NCI-H460 (cell line): ENCODE measurements at places on chromosomes 6 and 20.
A peak's percentile ranks its signal among the peaks of the same experiment; 100 is the strongest.

GRCh38 chr6:139361211-139361610, 13.2 kb downstream of the CITED2 start:
- no peak for DNase-seq

DNA sequence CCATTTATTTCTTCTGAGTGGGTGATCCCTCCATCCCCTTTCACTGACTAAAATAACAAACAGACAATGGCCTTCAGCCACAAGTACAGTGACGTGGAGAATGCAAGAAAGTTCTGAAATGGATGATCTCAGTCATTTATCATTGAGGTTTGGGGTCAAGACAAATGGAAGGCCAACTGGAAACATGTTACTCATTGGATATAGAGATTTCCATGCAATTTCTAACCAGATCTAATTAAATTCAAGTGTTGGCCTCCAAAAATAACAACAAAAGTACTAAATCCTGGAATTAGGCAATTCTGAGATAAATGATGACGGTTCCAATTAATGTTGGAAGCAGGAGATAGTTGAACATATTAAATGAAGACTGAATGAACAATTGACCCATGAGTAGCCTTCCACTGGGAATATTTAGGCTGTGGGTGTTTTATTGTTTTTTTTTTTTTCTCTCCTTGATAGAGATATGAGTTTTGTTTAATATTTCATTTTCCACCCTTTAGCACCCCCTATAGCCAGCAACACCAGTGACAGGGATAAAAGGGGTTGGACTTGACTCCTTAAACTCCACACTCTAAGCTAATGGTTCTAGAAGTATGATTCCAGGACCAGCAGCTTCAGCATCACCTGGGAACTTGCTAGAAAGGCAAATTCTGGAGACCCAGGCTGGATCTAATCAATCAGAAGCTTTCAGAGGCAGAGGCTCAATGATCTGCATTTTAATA, 112.8 kb downstream of the BCAS1 start:
- DNase-seq = no peak

DNA sequence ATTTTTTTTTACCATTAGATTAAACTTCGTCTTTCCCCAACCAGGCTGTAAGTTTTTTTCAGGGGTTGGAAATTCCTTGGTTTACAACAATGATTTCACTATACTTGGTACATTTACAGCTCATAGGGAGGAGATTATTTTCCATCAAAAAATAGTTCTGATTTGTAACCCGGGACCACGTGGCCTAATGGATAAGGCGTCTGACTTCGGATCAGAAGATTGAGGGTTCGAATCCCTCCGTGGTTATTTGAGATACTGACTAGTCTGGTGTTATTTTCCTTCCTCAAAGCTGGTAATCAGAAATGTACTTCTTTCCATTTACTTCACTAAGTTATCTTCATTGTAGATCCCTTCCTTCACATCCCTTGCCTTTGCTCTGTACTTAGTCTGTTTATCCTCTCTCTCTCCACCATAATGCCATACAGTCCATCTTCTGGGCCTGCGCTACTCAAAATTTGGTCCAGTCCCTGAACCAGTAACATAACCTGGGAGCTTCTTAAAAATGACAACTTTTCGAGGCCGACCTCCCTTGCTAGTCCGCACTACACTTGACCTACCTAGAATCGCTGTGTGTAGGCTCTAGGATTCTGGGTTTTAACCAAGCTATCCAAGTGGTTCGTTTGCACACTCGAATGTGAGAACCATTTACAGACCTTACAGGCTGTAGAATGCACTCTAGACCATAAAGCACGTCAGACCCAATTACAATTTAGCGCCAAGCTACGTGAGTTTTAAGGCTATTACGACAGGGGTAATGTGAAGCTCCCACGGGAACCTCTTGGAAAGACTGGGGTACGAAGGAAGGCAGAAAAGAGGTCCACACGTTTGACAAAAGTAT, 42.1 kb upstream of the BTN3A2 start:
- peak; percentile 85 for DNase-seq

DNA sequence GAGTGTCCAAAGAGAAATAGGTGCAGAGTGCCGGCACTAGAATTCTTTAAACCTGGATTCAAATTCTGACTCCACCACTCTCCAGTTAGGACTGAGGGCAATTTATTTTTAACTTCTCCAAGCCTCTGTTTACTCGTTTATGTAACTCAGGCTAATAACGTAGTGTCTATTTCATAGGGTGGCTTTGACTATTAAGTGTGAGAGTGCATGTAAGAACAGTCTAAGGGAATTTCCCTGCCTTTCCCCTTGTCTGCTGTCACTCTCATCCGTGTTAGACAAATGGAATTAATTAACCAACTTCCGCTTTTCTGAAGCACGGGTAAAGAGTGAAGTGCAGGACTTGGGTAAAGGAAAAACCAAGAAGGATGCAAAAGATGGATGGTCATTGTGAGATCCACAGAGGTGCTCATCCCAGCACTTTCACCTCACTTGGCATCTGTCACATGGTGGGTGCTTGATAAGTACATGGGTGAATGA, 4.1 kb upstream of the ZKSCAN8 start:
- no peak for DNase-seq

DNA sequence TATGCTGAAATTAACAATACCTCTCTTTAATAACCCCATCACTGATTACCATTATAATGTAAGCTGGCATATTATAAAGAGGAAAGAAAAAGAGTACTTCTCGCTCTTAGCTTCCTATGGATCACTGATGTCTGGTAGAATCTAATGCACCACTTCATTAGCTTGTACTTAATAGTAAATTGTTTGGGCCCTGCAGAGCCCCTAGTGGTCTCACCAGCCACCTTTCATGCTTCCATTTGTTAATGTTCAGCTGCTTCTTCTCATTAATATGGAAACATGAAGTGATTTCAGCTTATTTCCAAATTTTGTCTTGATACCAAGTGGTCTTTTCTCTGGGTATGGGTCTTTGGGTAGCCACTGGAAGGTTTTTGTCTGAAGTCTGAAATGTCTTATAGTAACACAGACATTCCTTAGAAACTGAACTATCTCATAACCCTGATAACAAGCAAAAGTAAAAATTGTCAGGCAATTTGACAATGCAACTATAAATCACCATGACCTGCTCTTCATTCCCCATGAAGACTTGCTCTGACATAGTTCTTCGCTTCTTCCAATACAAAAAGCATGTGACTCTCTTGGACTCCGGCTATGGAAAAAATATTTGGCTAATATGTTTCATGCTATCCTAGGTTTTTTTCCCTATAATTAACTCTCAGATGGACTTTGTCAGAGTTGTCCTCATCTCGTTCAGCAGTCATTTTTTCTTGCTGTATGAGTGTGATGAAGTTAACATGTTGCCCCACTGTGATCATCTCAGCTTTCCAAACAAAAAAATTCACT, 395.8 kb upstream of the MARCKS start:
- DNase-seq = no peak

- DNase-seq = no peak
Observed at GRCh38 chr6:137688230-137688971, 178.7 kb upstream of the TNFAIP3 start.

DNA sequence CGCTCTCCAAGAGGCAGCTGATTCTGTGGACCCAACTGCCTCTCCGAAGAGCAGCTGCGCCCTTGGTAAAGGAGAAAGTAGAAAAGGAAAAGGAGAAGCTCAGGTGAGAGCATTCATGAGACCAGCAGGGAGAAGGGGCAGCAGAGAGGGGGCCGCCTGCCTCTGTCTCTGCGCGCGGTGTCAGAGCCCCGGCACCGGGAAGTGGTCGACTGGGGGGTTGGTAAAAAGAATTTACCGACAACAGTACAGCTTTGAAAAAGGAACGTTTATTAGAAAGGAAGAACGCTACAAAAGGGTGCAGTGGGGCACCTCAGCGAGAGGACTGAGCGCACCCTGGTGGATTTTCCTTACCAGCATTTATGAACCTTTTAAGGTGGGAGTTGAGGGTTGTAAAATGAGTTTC, 61.9 kb downstream of the GPR6 start:
- DNase-seq = no peak

DNA sequence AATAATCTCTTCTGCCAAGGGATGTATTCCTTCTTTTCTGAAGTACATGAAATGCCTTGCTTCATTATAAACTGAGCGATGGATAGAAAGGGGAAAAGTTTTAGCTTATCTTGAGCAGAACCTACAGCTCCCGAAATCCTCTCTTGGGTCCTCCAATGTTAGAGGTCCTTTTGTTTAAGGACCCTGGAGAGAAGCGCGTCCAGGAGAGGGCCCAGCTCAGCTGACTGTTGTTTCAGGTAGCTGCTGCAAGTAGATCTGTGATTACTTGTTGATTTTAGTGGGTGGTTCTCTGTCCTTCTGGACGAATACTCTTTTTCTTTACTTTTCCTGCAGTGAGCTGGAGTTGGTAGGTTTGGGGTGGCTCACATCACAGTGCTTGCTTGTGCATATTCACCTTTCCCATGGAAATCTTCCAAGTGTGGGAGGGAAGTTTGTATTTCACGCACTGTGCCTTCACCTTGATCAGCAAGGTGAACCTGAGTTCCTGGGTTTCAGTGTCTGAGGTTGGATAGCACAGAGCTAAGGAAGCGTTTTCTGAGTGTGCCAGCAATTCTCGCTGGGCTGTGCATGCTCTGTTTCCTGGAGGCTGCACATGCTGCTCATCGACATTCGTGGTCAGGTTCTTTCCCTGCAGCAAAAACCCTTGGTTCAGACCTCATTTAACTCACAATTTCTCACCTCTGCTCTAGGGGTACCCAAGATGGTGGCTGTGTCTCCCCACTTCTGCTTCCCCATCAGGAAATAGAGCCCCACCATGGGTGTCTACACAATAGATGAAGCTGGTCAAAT, 176.3 kb downstream of the JARID2 start:
- DNase-seq = no peak

- no peak for DNase-seq
Observed at GRCh38 chr20:36969478-36970186, 18.1 kb upstream of the SAMHD1 start.

GRCh38 chr20:61638802-61639585, 386.9 kb downstream of the CDH4 start:
- DNase-seq = no peak

- DNase-seq = no peak
Observed at GRCh38 chr6:131966443-131966842, 15.3 kb upstream of the CCN2 start.

- DNase-seq = no peak
Observed at GRCh38 chr20:4967752-4968477, 33.4 kb downstream of the SLC23A2 start.

GRCh38 chr6:156870924-156871539, 93.9 kb downstream of the ARID1B start:
- DNase-seq = no peak

GRCh38 chr6:134247231-134247833, 70.6 kb downstream of the SGK1 start:
- no peak for DNase-seq

- no peak for DNase-seq
Observed at GRCh38 chr6:24967211-24967610, 31.5 kb upstream of the RIPOR2 start.

GRCh38 chr6:90304308-90304707, 7.7 kb upstream of the BACH2 start:
- DNase-seq = no peak

- DNase-seq = peak; percentile 78
Observed at GRCh38 chr6:11810039-11810541, 31.5 kb upstream of the ADTRP start.

- DNase-seq = no peak
Observed at GRCh38 chr20:51444922-51445438, 97.5 kb downstream of the NFATC2 start.

DNA sequence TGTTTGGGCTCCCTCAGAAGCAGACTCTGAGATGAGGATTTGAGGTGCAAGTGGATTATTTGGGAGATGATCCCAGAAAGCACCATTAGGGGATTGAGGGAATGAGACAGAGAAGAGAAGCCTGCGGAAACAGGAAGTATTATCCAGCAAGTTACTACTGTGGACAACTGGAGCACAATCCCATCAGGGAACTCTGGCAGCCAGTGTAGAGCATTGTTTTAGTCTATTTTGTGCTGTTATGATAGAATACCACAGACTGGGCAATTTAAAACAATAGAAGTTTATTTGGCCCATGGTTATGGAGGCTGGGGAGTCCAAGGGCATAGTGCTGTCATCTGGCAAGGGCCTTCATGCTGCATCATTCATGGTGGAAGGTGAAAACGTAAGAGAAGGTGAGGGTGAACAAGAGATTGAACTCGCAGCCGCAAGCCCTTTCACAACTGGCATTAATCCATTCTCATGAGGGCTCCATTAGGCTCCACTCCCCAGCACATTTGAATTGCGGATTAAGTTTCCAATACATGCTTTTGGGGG, 43.5 kb upstream of the SLC9A8 start:
- DNase-seq = no peak

DNA sequence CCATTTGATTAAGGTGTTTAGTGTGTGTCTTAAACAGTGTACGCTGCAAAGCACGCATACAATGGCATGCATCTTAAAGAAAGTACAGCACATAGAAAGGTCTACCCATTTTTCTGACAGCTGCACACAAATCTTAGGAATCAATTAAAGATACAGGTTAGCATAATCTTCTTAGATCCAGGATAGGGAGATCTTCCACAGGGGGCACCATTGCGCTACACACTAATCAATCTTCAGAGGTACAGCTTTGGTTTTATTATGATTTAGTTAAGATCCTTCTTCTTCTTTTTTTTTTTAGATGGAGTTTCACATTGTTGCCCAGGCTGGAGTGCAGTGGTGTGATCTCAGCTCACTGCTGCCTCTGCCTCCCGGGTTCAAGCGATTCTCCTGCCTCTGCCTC, 63.7 kb upstream of the BEND3 start:
- DNase-seq = no peak

DNA sequence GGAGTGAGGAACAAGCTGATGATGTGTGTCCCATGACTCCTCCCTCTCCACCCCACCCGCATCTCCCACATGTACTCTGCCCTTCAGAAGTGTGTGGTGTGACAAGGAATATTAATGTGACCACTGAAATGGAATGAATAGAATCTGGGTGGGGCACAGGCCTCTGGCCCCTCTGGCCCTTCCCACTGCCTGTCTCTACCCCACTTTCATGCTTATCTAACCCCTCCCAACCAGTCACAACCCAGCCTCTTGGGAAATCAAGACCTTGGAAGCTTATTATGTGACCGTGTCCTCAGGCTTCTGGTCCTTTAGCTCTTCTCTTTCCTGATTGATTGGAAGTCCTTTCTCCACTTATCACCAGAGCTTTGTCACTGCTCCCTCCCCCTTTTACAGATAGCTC, 312.2 kb upstream of the SOX4 start:
- no peak for DNase-seq

- no peak for DNase-seq
Observed at GRCh38 chr20:59813948-59814839, 119.2 kb downstream of the SYCP2 start.

GRCh38 chr20:16804793-16805187, 56.6 kb downstream of the OTOR start:
- no peak for DNase-seq

DNA sequence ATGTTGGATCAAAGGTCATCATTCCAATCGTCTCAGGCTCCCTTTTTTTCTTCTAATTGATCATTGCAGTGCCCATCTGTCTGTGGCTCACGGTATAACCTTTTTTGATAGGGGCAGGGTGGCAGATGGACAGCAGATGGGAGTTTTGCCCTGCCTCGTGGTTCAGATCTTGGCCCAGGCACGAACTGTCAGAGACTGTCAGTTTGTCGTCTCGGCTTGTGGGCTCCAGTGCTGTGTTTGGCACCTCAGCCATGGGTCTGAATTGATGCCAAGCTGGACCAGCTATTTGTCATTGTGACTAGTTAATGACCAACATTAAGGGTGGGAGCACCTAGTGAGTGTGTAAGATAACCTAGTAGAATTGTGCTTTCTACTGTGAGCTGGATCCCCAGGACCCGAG, 197.6 kb downstream of the PRL start:
- DNase-seq = no peak
